AG08396 (cell line): ENCODE measurements at places on chromosomes 1 and 21.

- DNase-seq = no peak
These were observed 102.7 kb upstream of the GCLM start for GRCh38 chr1:94011709-94012595.

GRCh38 chr1:235098991-235099390, 29.6 kb downstream of the TOMM20 start:
- DNase-seq = no peak

DNA sequence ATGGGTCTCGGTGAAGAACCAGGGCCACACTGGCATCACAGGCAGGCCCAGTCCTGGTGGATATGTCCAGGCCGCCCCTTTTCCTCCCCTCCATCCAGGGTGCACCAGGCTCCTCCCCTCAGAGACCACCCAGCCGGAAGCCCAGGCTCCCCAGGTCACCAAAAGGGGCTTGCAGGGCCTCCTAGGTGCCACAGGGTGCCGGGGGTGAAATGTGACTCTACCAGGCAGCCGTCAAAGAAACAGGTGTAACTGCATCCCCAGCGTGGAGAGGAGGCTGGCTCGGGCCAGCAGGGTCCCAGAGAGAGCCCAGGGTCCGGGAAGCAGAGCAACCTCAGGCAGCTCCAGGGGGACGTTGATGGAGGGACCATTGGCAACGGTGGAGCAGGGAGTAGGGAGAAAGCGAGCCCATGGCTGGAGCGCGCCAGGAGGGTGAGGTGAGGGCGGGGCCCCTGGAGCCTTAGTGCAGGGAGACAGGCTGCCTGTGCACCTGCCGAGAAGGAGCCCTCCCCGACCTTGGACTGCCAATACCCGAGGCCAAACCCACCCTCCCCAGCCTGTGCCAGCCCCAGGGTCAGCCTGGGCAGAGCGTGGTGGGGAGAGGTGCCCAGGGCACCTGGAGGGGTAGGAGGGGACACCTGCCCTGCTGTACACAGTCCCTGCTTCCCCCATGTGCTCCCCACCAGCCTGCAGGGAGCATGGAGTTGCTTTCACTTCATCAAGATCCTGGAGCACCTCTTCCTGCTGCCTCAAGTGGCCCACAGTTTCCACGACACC, 48.3 kb upstream of the POFUT2 start:
- no peak for DNase-seq

DNA sequence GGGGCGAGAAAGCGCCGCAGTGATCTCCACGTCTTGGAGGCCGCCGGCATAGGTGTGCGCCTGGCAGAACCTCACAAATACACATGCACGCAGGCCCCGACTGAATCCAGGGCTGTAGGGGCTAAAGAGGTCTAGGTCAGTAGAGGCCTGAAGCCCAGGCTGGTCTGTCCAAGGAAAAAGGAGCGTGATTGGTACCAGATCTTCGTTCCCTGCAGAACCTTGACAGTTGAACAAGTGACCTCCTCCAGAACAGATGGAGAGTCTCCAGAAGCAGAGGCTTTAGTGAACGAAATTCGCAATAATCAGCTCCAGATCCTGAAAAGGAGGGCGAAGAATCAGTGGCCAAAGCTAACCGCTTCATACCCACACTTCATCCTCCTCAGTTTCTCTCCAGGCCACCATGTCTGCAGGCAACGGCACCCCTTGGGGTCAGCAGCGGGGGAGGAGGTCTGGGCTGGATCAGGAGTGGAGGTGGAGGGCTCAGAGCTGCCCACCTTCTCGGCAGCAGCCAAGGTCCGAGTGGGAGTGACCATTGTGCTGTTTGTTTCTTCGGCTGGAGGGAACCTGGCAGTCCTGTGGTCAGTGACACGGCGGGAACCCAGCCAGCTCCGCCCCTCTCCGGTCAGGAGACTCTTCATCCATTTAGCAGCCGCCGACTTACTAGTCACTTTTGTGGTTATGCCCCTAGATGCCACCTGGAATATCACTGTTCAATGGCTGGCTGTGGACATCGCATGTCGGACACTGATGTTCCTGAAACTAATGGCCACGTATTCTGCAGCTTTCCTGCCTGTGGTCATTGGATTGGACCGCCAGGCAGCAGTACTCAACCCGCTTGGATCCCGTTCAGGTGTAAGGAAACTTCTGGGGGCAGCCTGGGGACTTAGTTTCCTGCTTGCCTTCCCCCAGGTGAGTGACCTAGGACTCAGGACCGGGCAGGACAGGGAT, 749 bp upstream of the PEX11B start:
- DNase-seq = peak; percentile 51

GRCh38 chr1:43968348-43968948, 1.4 kb upstream of the DPH2 start:
- DNase-seq = peak; percentile 26

DNA sequence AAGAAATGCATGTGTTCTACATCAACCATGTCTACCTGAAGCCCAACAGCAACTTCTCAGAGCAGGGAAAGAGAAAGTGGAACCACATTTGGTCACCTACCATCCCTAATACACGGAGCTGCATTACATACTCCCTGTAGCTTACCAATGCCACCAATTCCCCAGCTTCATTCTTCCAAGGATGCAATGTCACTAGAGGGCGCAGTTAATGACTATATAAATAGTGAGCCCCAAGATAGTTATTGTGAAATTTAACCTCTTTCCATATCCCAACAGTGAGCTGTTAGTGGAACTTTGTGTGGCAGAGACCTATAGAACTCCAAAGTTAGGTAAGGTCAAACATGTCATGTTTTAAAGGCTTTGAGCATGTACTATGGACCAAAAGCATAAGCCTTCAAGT, 618.3 kb downstream of the SMYD3 start:
- DNase-seq = no peak
